ENCODE measurements at places on chromosomes 4 and X. TPM values are rescaled to one million over a fixed set of nuclear protein-coding genes. Genes with fewer than 3 reads are reported as not detected.
A peak's percentile ranks its signal among the peaks of the same experiment; 100 is the strongest.

DNA sequence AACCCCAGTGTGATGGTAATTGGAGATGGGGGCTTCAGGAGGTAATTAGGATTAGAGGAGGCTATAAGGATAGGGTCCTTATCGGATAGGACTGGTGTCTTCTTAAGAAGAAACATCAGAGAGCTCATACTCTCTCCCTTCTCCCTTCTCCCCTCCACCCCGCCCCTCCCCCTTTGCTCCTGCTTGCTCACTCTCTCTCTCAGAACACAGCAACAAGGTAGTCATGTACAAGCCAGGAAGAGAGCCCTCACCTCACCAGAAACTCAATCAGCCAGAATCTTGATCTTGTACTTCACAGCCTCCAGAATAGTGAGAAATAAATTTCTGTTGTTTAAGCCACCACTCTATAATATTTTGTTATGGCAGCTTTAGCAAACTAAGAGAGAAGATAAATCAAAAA is 4.5 kb downstream of the DDX60L start:
- peaks cover 5% of the 10 kb centered on the region for H3K4me1 ChIP-seq
- no peak overlapping the region for H3K27ac ChIP-seq
- H3K27me3 ChIP-seq: peaks cover 20% of the 10 kb centered on the region
- no peak for DNase-seq

- peaks cover 6% of the 10 kb centered on the region for H3K4me1 ChIP-seq
- H3K27ac ChIP-seq: peak overlapping the region; percentile 56
- H3K36me3 ChIP-seq: peaks cover 7% of the 10 kb centered on the region
- no peak overlapping the region for H3K4me3 ChIP-seq
Measured at GRCh38 chr4:7757501-7758471, 181.9 kb downstream of the AFAP1 start.

- H3K27me3 ChIP-seq: no peaks in the 10 kb centered on the region
- no peak overlapping the region for H3K27ac ChIP-seq
- no peaks in the 10 kb centered on the region for H3K36me3 ChIP-seq
Measured at GRCh38 chr4:45795135-45795534, 328.7 kb downstream of the GABRG1 start.

Gene CXCL11
- not detected for total RNA-seq

Gene SORBS2
- total RNA-seq: 92.6 TPM

Gene PRR32
- not detected for total RNA-seq

Gene SHROOM3
- total RNA-seq: 60.0 TPM

Gene CLDN22
- not detected for total RNA-seq

Measured in progenitor cell of endocrine pancreas (in vitro differentiated cells).